ENCODE measurements at places on chromosomes 13 and 19. TPM values are rescaled to one million over a fixed set of nuclear protein-coding genes. Genes with fewer than 3 reads are reported as not detected.

- DNase-seq, result no peak
Observed at GRCh38 chr19:5832527-5833216, 6.8 kb downstream of the FUT6 start.

- no peak for DNase-seq
Observed at GRCh38 chr19:8700956-8701355, 2.4 kb upstream of the ACTL9 start.

PSG4 gene
- total RNA-seq, result not detected

DNA sequence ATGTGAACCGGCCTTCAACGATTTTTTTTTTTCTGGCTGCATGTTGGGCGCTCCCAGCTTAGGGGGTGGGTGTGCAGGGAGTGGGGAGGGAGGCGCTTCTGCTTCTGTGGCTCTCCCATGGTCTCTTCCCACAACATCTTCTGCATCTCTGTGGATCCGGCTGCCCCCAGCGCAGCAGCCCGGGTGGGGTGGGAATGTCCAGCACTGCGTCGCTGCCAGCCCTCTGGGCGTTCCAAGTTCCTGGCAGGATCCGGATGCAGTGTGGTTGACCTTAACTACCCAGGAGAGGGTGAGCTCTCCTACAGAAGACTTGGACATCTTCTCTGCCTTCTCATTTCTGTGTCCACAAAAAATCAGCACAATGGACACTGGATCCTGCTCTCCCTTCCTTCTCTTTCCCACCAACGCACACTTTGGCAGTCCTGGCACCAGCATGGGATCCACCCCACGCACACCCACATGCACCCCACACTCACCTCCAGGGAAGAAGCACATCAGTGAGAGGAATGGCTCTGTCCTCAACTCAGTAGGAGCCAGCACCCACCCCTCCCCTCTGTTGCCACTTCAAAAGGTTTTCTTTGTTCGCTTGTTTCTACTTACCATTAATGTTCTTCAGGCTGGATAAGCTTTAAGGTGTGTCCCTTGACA lies 177.3 kb downstream of the COL4A1 start:
- no peak for DNase-seq
